ENCODE measurements at places on chromosomes 3 and 15.

DNA sequence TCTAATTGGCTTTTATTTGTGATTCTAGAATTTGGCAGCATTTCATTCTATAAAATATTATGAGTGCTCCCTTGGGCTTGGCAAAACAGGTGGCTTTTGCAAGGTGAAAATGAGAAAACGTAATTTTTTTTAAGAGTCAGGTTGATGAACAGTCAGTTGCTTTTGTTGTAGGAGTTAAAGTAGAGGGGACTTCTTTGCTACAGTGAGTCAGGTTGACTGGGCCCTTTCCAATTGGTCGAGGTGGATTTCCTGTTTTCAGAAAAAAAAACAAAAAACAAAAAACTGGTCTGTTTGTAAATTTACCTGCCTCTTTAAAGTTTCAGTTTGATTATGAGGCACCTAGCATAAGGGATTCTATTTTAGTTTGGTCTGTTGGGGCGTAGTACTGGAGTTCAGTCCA is 1469.4 kb upstream of the GBE1 start:
- DNase-seq, result no peak

DNA sequence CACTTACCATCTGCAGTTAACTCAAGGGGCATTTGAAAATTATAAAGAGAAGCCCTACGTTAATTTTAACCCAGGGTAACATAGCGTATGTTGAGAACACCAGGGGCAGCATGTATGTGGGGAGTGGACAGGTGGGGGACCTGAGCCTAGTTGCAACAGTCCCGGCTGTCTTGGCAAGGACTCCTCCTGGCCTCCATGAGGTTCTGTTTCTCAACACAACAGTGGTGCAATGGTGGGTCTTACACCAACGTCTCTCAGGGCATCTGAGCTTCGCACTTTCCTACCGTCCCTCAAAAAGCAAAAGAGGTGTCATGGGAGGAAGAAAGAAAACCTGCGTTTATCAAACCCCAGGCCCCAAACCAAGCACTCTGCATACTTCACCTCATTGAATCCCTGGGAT is 50.6 kb downstream of the MGLL start:
- DNase-seq, result no peak

DNA sequence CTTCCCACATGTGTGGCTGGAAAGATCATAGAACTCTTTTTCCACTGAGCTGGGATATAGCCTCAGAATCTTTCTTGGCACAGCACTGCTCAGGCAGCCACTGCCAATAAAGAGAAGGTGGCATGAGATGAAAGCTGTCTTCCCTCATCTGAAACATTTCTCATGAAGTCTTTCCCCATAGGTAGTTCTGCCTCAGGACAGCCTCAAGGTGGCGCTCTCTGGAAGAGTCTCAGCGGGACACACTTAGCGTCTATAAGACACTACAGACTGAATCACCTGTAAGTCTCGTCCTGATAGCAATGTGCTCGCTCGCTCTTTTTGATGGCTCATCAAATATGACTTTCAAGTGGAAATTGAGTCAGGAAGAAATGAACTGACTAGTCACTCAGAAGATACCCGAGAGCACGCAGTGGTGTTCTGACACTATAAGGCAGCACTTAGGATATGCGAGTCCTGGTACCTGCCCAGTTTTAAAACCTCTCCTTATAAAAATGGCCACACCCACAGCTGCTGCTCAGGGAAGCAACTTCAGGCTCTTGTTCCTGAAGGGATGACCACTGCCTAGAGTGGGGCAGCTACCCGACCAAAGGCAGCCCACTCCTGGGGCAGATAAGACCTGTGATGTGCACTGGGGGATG is 269.5 kb downstream of the SUCLG2 start:
- peak; percentile 50 for DNase-seq

- DNase-seq, result no peak
Measured at GRCh38 chr3:8238432-8238831, 263.2 kb upstream of the LMCD1 start.

- DNase-seq, result no peak
Measured at GRCh38 chr3:130795396-130795795, 48.8 kb upstream of the PIK3R4 start.

DNA sequence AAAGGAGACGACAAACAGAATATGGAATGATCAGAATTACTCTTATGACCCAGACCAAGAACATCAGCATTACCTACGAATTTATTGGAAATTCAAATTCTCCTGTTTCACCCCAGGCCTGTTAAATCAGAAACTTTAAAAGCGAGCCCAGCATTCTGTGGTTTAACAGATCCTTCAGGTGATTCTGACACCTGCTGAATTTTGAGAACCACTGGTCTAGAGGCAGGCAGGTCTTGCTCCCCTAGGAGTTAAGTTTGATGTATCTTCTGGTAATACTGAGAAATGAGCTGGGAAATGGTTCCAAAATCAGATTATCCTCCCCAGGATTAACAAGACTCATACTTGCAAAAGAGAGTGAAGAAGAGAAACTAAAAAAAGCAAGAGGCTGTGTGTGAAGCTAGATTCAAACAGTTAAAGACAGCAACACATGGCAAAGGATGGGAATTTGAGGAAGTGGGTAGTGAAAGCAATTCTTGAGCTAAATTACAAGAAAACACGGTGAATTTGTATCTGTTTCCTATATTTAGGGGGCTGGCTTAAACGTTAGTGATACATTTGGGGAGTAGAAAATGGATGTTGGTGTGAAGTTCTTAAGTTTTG is 66.0 kb downstream of the FLNB start:
- DNase-seq, result no peak

DNA sequence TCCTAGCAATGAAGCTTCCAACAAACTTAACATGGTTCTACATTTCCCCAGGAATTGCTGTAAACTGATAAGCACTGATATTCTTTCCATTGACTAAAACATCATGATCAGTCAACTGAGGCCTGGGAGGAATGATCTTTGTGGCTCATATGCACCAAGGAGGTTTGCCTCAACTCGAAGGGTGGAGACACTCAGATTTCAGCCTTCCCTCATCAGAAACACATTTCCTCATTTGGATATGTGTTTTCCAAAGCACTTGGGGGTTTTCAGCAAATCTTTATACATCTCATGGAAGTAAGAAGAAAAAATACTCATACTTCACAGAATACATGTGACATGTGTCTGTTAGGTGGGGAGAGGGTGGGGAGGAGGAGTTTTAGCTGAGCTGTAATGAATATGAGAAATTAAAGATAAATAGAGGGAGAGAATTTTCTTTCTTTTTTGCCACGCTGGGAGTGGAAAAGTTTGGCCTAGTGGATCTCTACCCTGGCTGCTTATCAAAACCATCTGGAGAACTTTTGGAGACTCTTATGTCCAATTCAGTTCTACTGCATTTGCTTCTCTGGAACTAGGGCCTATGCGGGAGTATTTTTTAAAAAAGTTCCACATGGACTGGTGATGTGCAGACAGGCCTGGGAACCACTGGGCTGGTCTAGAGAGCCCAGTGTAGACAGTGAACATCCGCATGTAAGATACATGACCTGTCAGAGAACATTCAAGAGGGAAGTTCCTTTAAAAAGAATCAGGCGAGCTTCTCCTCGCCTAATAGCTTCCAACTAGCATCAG is 301.0 kb upstream of the ICE2 start:
- no peak for DNase-seq

DNA sequence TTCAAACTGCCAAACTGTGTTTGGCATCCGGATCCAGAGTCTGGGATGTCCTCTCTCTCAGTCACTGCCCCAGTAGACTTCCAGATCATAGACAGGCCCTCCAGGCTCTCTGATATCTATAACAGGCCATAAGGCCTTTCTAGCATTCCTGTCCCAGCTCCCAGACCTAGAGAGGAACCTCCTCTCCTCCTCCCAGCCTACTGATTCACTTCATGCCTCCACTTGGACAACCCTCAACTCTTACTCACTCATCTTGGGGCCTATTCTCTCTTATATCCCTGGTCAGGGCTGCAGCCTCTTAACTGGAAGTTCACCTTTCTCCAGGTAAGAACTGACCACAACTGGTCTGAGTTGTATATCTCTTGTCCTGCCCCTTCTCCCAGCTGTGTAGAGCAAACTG is 253.7 kb upstream of the TRIM42 start:
- DNase-seq, result no peak

DNA sequence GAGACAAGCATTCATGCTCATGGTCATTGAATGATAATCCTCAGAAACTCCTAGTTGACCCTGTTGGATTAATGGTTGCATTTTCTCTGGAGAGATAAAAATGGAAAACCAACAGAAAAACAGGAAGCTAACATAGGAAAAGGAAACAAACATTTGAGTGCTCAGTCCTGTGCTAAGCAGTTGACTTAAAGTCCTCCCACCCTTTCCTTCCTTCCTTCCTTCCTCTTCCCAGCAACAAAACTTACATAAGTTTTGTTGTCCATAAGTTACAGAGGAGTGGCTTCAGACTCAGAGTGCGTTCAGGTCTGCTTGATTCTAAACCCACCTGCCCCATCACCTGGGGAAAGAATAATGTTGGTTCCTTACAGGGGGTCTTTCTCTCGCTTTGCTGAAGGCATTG is 163.8 kb upstream of the RGMA start:
- DNase-seq, result no peak

- no peak for DNase-seq
Measured at GRCh38 chr3:117920253-117920898, 1114.3 kb downstream of the IGSF11 start.

DNA sequence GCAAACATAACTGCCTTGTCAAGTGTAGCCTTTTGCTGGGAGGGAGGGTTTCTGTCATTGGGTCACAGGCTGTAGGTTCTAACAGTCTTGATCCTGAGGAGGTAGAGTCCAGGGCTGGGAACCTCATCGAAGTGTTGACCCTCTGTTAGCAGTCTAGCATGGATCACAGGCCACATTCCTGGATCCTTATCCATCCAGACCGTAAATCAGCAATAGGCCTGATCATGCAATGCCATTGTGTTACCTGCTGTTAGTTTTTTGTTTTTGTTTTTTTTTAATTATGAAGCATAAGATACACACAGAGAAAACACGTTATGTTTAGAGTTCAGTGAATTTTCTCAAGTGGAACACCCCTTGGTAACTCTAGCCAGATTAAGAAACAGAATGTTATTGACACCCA is 282.0 kb upstream of the TPM1 start:
- no peak for DNase-seq

- no peak for DNase-seq
Measured at GRCh38 chr3:157119369-157119951, 40.5 kb downstream of the CCNL1 start.

- DNase-seq, result no peak
Measured at GRCh38 chr3:112847692-112848091, 1.0 kb upstream of the CD200R1L start.

- DNase-seq, result peak; percentile 99
Measured at GRCh38 chr15:67127965-67128364, 62.6 kb downstream of the SMAD3 start.

DNA sequence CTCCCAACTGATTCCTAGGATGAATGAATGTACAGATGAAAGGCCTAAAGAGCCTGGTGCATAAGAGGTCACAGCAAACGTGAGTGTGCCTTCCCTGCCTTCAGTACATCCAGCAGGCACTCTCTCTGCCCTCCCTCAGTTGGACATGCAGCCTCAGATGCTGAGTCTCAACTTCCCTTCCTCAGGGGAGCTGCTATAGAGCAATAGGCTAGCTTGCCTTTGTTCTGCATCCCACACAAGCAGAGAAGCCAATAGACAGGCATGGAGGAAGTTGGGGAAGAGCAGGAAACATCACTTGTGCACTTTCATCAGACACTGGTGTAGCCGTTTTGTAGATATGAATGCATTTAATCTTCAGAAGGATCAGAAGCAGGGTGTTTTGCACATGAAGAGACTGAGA is 147.5 kb upstream of the THBS1 start:
- DNase-seq, result no peak

- DNase-seq, result no peak
Measured at GRCh38 chr15:93178371-93178770, 89.4 kb upstream of the RGMA start.

- no peak for DNase-seq
Measured at GRCh38 chr15:57950381-57950946, 115.0 kb downstream of the ALDH1A2 start.

DNA sequence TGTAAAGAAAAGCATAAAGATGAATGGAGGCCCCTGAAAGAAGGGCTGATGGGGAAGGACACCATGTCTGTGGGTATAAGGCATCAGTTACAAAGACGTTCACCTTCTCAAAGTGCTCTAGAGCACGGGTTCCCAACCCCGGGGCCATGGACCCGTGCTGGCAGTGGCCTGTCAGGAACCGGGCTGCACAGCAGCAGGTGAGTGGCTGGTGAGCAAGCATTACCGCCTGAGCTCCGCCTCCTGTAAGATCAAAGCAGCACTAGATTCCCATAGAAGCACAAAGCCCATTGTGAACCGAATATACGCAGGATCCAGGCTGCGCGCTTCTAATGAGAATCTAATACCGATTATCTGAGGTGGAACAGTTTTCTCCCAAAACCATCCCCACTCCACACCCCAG is 25.7 kb downstream of the MYO1E start:
- no peak for DNase-seq

DNA sequence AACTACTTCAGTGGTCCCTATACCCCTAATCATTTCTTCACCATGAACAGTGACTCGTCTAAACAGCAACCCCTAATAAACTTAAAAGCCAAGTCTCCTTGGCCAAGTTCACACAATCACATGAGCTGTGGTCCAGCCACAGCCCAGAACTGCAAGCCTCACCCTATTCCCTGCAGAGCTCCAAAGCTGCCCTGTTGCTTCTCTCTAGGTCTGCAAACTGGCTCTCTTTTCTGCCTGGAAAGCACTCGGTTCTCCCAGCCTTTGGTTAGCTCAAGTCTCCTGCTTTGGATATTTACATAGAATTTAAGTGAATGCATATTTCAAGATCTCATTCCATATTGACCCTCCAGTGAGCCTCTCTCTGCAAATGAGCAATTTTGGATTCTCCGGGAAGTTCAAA is 107.0 kb downstream of the TOP2B start:
- DNase-seq, result no peak

- no peak for DNase-seq
Measured at GRCh38 chr15:60077581-60078359, 73.7 kb downstream of the FOXB1 start.

- no peak for DNase-seq
Measured at GRCh38 chr15:31329640-31330010, 3.0 kb downstream of the KLF13 start.

GRCh38 chr15:97708252-97708651 is 252.3 kb upstream of the ARRDC4 start:
- DNase-seq, result no peak

GRCh38 chr15:71595846-71596553 is 214.4 kb upstream of the NR2E3 start:
- DNase-seq, result peak; percentile 21

GRCh38 chr3:134643150-134643675 is 7.6 kb downstream of the KY start:
- DNase-seq, result no peak

Data from IMR-90 (cell line).